ENCODE measurements at places on chromosomes 1 and 21.

DNA sequence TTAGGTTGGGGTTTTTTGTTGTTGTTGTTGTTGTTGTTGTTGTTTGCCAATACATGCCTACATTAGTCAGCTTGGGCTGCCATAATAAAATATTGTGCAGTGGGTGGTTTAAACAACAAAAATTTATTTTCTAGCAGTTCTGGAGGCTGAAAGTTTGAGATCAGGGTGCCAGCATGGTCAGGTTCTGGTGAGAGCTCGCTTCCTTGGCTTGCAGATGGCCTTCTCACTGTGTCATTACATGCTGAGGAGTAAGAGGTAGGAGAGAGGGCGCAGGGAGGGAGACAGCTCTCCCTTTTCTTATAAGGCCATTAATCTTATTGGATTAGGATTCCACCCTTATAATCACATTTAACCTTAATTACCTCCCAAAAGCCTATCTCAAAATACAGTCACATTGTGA lies 52.7 kb downstream of the DIRAS3 start:
- DNase-seq, result no peak

DNA sequence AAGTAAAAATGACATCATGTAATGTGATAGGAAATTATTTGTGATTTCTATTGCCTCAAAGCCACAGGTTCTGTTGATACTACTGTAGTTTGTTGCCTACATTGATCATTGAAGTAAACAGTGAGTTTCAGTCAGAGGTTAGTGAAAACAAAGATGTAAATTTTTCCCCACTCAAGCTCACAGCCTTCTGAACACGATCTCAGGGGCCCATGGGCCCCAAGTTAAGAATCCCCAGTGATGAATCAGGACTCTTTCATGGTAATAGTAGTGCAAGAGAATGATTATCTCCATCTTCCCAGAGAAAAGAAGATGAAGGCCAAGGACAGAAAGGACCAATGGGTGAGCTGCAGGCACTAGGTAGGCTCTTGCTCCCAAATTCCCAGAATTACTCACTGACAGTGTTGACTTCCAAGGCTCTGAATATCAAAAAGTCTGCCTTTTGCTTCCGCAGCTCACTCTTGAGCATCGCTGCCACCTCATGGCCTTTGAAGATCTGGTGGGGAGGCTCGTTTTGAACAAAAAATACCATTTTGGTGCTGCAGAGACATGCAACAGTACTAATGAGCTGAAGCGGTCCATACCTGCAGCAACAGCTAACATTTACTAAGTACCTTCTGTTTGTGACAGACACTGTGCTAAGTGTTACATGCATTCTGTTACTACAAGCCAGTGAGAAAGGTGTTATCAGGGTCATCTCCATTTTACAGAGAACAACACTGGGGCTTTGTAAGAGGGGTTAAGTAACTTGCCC lies 113.3 kb downstream of the KIAA0319L start:
- no peak for DNase-seq

DNA sequence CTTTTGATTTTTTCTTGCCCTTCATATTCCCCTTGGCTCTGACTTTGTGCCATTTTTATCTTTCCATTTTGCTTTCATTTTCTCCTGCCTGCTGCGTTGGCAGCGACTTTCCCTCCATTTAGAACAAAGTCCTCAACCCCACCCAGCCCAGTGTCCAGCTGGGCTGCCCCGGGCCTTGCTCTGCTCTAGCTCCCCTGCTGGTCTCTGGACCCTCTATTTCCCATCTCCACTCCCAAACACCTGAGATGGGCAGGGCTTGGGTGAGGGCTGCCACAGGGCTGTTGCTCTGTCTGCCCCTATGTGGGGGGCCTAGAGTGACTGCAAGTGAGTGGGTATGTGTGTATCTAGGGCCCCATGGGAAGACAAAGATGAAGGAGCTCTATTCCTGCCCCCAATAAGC lies 7.3 kb upstream of the ADAM15 start:
- no peak for DNase-seq

DNA sequence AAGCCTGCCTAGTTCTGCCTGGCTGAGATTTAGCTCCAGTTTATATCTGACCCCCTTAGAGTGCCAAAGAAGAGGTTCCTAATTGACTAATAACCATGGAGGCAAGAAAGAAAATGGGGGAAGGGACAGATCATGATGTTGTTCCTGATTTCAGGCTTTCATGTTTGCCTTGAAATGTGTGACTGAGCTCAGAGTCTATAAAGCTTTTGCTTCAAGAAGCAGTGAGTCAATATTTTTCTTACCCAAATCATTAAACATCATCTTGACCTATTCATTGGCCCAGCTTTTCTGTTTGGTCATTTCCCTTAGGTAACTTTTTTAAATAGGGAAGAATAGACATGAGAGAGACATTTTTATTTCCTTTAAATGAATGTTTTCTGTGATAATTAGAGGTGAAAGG lies 55.9 kb downstream of the HHAT start:
- DNase-seq, result peak; percentile 8

- DNase-seq, result no peak
These were observed 467.1 kb downstream of the LMO4 start for GRCh38 chr1:87795615-87796337.

All from suppressor macrophage treated with lipopolysaccharide for 4 hours (primary cell).